CD4-positive, alpha-beta T cell treated with Interleukin-4 for 1 hour (primary cell): ENCODE measurements at places on chromosomes 6 and 20.

GRCh38 chr6:170229851-170230519 lies 60.9 kb downstream of the DLL1 start:
- no peak for DNase-seq

DNA sequence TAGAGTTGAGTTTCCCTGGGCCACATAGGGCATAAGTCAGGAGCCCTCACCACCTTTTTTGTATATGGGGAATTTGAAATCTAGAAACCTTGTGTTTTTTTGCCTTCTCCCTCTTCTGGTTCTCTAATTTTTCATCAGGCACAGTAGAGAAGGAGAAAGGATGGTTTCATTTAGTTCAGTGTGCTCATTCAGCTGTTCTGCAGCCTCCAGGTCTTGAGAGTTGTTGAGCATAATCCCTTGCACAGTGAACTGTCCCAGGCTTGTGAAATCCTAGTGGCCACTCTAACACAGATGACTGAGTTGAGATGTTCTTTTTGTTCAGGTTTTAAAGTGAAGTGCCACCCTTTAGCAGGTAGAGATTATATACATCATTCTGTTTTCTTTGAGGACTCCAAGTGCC lies 183.5 kb downstream of the CDKAL1 start:
- no peak for DNase-seq

DNA sequence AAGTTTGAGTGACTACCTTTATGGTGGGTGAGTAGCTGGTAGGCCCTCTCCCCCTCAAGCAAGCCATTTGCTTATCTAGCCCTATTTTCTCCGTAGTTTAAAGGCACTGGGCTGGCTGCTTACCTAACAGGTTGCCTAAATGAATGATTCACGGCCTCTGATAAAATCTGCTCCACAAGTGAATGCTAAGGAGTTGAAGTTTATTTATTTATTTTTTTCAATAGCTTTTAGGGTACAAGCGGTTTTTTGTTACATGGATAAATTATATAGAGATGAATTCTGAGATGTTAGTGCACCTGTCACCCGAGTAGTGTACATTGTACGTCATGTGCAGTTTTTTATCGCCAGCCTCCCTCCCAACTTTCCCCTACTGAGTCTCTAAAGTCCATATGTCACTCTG lies 8.3 kb upstream of the CDH26 start:
- DNase-seq: no peak

GRCh38 chr6:24127316-24127715 lies 1.3 kb downstream of the NRSN1 start:
- DNase-seq: no peak

- DNase-seq: no peak
Measured at GRCh38 chr6:30640481-30640880, 6.5 kb upstream of the C6orf136 start.

- DNase-seq: peak; percentile 36
Measured at GRCh38 chr20:21102603-21103311, 3.4 kb downstream of the LINC00237 start.

- DNase-seq: no peak
Measured at GRCh38 chr6:56348578-56348977, 101.2 kb upstream of the COL21A1 start.

GRCh38 chr6:43860285-43860684 lies 90.3 kb downstream of the VEGFA start:
- no peak for DNase-seq

DNA sequence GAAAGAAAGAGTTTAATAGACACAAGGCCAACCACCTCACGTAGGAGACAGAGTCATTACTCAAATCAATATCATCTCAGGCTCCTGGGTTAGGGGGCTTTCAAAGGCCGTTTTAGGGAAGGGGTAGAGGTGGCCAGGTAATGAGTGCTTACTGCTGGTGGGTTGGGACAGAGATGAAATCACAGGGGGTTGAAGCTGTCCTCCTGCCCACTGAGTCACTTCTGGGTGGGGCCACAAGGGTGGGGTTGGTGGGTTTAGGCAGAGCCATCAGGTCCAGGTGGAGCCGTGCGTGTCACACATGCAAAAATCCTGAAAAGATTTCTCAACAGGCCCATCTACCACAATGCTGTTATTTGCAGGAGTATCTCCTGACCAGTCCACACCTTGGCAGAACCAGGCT lies 167.0 kb upstream of the EXOC2 start:
- DNase-seq: no peak

- no peak for DNase-seq
Measured at GRCh38 chr6:2274981-2275891, 29.8 kb upstream of the GMDS start.

- DNase-seq: no peak
Measured at GRCh38 chr20:1392443-1392692, 486 bp downstream of the FKBP1A start.

DNA sequence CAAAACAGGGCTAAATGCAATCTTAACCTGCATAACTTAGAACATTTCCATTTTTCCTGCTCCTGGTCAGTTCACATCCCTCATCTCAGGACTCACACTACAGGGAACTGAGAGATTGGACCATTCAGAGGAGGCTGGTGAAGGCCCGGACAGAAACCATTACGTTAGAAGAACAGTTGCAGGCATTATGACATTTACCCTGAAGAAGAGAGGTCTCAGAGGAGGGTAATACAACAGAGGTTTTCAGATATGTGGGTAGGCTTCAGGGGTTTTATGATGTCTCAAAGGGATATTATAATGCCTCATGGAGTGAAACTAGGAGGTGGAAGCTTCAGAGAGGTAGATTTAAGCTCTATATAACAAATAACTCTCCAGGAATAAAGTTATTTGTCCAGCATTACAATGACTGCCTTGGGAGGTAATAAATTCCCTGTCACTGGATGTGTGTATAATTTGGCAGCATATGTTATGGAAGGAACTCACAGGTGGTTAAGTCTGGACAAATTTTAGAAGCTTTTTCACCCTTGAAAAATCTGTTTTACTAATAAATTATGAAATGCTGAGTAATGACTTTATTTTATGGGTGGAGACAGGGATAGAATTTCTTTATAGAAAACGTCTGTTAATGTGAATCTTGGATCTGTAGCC lies 36.7 kb upstream of the RIPOR2 start:
- DNase-seq: no peak

DNA sequence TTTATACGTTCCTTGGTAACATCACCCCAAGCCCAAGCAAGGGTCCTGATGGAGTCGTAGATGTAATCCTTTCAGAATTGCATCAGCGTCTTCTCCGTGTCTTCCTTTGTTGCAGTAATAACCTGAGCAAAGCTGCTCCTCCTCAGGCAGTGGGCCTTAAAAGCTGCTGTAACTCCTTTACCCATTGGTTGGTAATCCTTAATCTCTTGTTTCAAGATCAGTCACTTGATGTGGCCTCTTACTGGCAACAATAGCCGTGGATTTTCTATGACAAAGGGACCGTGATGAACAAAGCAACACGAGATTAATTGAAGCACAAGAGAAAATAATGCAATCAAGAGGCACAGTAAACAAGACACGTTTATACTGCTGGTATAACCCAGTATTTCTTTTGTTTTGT lies 44.6 kb downstream of the ALDH5A1 start:
- no peak for DNase-seq

- no peak for DNase-seq
Measured at GRCh38 chr6:152273638-152274037, 363.5 kb downstream of the SYNE1 start.

DNA sequence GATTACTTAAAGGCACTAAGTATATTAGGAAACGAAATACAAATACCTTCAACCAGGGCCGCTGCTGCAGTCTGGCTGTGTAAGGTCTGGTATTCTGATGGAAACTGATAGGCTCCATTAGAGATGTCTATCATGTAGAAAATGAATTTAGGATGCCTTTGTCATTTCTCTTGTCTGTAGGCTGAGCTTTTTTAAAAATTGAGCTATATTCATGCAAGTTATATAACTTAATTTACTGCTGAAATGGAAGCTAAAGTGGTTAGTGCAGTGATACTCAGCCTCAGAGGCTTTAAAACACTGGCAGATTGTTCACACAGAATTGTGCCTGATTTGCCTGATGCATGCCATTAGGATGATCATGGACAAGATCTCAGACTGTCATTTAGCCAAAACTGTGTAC lies 286.2 kb upstream of the QKI start:
- no peak for DNase-seq

GRCh38 chr6:139778688-139779087 lies 404.2 kb upstream of the CITED2 start:
- DNase-seq: no peak

DNA sequence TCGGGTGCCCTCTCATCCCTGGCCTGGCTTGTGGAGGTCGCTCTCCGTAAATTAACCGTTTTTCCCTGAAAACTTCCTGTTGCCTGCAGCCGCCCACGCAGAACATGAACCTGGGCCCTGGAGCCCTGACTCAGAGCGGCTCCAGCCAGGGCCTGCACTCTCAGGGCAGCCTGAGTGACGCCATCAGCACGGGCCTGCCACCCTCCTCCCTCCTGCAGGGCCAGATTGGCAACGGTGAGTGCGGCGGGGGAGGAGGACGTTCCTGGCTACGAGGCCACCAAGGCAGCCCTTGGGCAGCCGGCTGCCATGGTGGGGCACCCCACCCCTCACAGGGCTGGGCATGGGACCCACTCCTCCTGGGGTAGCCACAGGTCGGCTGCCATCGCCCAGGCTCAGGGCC lies 17.8 kb downstream of the SS18L1 start:
- no peak for DNase-seq

DNA sequence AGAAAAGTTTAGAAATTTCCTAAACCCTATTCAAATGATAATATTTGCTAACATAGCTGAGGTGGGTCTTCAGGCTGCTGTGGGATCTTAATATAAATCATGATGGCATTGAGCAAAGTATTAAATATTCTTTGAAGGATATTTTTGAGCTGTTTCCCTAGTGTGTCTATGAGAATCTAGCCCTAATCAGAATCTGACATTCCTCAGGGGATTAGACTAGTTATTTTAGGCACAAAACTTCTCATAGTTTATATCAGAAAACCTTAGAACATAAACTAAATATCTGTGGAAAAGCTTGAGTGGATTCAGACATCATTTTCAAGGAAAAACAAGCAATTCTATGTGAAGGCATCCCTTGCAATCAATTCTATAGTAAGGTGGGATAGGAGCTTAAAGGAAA lies 594.5 kb downstream of the RFPL4B start:
- DNase-seq: no peak

GRCh38 chr6:116564921-116565872 lies 6.1 kb upstream of the RWDD1 start:
- no peak for DNase-seq

GRCh38 chr6:164183556-164184123 lies 769.1 kb downstream of the QKI start:
- DNase-seq: no peak

- DNase-seq: peak; percentile 43
Measured at GRCh38 chr6:170291271-170292110, 613 bp upstream of the DLL1 start.

- DNase-seq: no peak
Measured at GRCh38 chr6:64945450-64945849, 761.6 kb downstream of the EYS start.

DNA sequence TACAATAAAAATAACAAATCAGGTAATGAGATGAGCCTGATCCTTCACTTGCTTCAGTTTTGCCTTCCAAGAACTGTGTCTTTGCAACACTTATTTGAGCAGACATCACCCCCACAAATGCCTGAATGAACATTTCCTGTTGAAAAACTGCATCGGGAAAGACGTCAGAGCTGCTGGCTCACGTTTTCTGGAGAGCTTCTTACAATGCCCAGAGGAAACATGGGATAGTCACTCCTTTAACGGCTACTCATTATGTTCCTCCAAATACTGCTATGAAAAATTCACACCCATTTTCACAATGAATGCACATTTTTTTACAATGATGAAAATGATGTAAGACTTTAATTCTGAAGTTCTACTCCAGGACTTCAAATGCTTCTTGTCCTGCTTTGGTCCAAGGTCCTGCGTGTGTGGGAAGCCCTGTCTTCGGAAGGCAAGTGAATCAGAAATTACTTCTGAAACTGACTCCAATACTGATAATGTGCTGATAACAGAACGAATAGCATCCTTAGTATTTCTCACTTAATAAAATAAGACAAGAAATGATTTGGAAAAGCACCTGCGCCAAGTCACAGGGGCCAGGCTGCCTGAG lies 238.0 kb downstream of the ANKRD60 start:
- DNase-seq: no peak

GRCh38 chr6:130529569-130530149 lies 163.8 kb downstream of the TMEM200A start:
- DNase-seq: no peak

DNA sequence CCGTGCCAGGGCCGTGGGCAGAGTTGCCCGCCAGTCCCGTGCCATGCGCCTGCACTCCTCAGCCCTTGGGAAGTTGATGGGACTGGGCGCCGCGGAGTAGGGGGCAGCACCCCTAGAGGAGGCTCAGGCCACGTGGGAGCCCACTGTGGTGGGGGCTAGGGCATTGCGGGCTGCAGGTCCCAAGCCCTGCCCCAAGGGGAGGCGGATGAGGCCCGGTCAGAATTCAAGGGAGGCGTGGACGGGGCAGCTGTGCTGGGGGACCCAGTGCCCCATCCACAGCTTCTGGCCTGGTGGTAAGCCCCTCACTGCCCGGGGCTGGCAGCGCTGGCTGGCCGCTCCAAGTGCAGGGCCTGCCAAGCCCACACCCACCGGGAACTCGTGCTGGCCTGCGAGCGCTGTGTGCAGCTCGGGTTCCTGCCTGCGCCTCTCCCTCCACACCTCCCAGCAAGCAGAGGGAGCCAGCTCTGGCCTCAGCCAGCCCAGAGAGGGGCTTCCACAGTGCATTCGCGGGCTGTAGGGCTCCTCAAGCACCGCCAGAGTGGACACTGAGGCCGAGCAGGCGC lies 317.8 kb downstream of the HAO1 start:
- no peak for DNase-seq

- DNase-seq: no peak
Measured at GRCh38 chr6:169234634-169235033, 19.0 kb downstream of the THBS2 start.

- no peak for DNase-seq
Measured at GRCh38 chr6:133399426-133399825, 158.3 kb downstream of the EYA4 start.

DNA sequence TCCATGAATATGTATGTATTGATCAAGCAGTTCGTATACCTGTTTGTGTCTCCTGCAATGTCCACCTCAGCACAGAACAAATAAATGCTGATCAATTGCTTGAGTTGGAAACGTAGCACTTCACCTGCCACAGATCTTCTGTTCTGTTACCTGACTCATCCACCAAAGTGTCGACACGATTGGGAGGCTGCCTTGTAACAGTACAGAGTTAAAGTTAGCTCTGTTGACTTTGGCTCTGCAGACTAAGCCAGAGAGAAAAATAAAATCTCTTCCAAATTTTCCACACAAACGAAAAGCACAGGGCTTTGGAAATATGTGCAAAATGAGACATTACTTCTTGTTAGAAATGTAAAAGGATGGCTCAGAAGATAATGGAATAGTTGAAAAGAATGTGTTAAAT lies 245.4 kb downstream of the NRN1 start:
- DNase-seq: no peak

- no peak for DNase-seq
Measured at GRCh38 chr20:58103961-58104360, 124.5 kb downstream of the ANKRD60 start.

GRCh38 chr20:53824779-53825178 lies 231.1 kb upstream of the ZNF217 start:
- no peak for DNase-seq

GRCh38 chr6:157427969-157428368 lies 47.0 kb downstream of the ZDHHC14 start:
- DNase-seq: no peak

GRCh38 chr6:157716251-157716995 lies 106.6 kb upstream of the SNX9 start:
- no peak for DNase-seq
